ENCODE measurements at places on chromosomes 11 and 22. TPM values are rescaled to one million over a fixed set of nuclear protein-coding genes. Genes with fewer than 3 reads are reported as not detected.
A peak's percentile ranks its signal among the peaks of the same experiment; 100 is the strongest.

- H3K4me3 ChIP-seq = no peak overlapping the region
- no peak for DNase-seq
- peaks cover 3% of the 10 kb centered on the region for H3K27me3 ChIP-seq
- H3K27ac ChIP-seq = no peak overlapping the region
- H3K36me3 ChIP-seq = peaks cover 18% of the 10 kb centered on the region
These were observed 75.8 kb downstream of the CD44 start for GRCh38 chr11:35214792-35215193.

DNA sequence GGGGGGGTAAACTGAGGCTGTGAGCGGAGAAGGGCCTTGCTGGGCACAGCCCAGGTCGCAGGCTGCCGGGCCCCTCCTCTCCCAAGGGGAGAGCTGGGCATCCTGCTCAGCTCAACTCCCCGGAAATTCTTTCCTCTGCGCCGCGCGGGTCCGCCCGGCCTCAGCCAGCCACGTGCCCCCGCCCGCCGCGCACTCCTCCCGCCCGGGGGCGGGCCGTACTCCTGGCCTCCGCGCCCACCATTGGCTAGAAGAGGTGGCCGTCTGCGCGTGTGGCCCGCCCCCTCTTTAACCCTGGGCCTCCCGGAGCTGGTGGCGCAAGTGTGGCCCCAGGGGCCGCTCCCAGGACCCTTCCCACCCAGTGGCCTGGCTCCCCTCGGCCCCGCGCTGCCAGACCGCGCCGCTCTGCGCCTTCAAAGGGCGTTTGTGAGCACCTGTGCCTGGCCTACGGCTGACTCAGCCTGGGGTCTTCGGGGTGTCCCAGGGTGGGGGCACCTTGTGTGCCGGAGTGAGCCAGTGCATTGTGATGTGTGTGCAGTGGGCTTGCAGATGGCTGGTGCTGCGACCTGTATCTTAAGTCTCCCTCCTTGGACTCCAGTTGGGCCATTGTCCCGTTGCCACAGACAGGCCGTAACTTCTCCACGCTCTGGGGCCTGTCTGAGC, 2.0 kb downstream of the MRGPRF start:
- peak; percentile 50 for DNase-seq
- H3K36me3 ChIP-seq = no peaks in the 10 kb centered on the region
- no peak overlapping the region for H3K27ac ChIP-seq
- peaks cover 9% of the 10 kb centered on the region for H3K27me3 ChIP-seq
- H3K4me1 ChIP-seq = no peaks in the 10 kb centered on the region

DNA sequence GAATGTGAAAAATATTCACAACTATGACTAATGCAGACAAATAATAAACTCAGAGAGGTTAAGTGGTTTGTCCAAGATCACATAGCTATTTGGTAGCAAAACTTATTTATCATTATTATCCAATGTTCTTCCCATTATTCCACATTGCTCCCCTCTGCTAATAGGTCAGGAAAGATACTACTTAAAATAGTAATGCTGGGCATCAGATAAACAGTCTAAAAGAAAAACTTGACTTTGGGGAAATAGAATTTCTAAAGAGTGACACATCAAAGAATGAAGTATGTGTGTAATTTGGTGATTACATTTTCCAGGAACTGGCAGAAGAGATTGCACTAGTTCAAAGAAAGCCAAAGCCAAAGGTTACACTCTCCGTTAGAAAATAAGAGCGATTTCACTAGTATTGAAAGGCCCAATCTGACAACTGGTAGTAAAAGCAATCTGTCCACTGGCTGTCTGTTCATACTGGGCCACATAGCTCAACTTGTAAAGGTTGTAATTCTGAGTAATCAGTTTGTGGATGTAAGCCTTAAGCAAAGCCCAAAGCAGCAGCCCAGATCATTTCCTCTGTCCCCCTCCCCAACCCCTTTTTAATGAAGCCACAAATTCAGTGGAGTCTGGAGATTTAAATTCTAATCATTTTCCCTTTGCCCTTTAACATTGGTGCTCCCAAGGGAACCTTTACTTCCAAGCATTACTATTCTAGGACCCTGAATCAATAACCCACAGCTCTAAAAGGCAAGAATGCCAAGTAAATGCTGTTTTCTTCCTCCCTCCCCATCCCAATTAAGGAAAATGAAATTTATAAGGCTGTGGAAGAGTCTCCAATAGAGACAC, 283.5 kb downstream of the TTC28 start:
- no peak overlapping the region for H3K27ac ChIP-seq
- peaks cover 7% of the 10 kb centered on the region for H3K4me1 ChIP-seq
- DNase-seq = no peak

Gene GPR83
- total RNA-seq = 0.31 TPM

DNA sequence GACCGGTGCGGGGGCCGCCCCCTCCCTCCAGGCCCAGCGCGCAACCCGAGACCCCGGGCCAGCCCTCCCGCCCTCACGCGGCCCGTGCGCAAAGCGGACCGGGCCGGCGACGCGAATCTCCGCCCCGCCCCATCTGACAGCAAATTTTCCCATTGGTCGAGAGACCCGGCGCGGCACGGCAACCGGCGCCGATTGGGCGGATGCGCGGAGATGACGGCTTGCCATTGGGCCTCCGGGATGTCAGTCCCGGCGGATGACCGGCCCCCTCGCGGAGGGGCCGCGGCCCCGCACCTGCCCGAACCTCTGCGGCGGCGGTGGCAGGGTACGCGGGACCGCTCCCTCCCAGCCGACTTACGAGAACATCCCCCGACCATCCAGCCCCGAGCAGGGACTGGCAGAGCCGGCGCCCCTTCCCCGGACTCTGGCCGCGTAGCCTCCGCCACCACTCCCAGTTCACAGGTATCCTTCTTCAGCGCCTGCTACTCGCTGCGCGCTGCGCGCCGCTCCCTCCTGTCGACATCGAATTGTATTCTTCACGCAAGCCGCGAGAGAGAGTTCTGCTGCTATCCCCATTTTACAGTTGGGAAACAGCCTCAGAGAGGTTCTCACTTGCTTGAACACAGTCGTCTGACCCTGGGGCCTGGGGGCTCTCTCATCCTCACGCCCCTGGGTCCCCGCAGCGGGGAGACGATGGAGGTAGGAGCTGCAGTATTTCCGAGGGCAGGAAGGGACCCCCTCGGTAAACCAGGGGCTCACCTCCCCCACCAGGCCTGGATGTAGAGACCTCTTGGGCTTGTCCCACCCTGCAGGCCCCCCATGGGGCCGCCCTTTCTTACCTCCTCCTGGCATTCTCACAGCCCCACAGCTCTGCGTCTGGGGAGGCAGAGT, at the start of gene ARVCF:
ARVCF (minus strand) TSS at position 90 of the 888 bp plus-strand sequence. CDS start 26,029 bp downstream, outside the sequence.
- H3K27me3 ChIP-seq = peaks cover 17% of the 10 kb centered on the region
- H3K4me3 ChIP-seq = peak within 1 kb of the TSS; percentile 89
- no peaks in the 10 kb centered on the region for H3K36me3 ChIP-seq
- no peak within 1 kb of the TSS for H3K27ac ChIP-seq

GRCh38 chr11:87961606-87962005, 213.6 kb downstream of the RAB38 start:
- H3K27me3 ChIP-seq = peaks cover 2% of the 10 kb centered on the region
- H3K36me3 ChIP-seq = no peaks in the 10 kb centered on the region
- no peak overlapping the region for H3K4me3 ChIP-seq
- DNase-seq = no peak
- no peak overlapping the region for H3K27ac ChIP-seq

DNA sequence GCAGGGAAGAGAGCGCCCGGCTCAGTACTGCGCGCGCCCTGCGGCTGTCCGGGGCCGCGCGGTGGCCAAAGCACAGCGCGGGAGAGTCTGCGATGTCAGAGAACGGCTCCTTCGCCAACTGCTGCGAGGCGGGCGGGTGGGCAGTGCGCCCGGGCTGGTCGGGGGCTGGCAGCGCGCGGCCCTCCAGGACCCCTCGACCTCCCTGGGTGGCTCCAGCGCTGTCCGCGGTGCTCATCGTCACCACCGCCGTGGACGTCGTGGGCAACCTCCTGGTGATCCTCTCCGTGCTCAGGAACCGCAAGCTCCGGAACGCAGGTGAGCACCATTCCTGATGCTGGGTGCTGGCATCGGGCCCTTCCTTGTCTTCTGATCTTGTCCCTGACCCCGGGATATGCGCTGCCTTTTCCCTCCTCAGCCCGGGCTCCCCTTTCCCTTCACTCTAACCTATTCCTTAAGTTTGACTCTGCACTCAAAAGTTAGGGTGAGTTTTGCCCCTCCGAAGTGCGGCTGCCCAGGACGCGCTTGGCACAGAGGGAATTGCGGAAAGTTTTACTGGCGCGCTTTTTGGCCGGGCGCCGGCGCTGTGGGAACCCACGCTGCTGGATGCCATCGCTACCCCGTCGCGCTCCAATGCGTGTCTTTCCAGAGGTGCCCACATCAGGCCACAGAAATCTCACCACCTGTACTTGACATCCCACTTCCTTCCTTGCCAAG, at the start of gene MTNR1B:
MTNR1B (plus strand) TSS at position 18 of the 714 bp plus-strand sequence; CDS start at position 93, 75 bp downstream.
- peaks cover 29% of the 10 kb centered on the region for H3K27me3 ChIP-seq
- peaks cover 5% of the 10 kb centered on the region for H3K4me1 ChIP-seq
- H3K27ac ChIP-seq = no peak within 1 kb of the TSS
- H3K4me3 ChIP-seq = peak within 1 kb of the TSS; percentile 70
- peak; percentile 8 for DNase-seq

DNA sequence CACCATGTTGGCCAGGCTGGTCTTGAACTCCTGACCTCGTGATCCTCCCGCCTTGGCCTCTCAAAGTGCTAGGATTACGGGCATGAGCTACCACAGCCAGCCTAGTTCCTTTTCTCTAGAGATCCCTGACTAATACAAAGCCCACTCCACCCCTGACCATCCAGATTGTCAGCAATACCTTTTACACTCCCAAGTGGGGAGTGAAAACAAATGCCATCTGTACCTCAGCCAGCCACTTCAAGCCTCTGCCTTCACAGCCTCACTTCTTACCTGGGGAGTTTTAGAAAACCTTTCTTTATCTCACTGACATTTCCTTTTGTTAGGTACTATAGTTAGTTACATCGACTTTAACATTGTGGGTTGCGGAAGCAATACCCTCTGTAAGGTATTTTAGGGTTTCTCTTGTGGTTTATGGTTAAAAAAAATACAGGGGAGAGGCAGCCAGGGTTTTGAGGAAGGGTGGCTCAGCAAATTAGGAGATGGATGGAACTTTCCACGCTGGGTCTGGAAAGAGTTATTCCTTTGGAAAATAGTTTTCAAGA, 8.9 kb downstream of the TOM1 start:
- DNase-seq = peak; percentile 0
- H3K27me3 ChIP-seq = peaks cover 4% of the 10 kb centered on the region
- peaks cover 29% of the 10 kb centered on the region for H3K4me1 ChIP-seq
- no peaks in the 10 kb centered on the region for H3K36me3 ChIP-seq
- H3K4me3 ChIP-seq = no peak overlapping the region

GRCh38 chr11:123382555-123383074, 47.5 kb upstream of the GRAMD1B start:
- no peak overlapping the region for H3K4me3 ChIP-seq
- no peaks in the 10 kb centered on the region for H3K36me3 ChIP-seq
- H3K4me1 ChIP-seq = no peaks in the 10 kb centered on the region
- peaks cover 4% of the 10 kb centered on the region for H3K27me3 ChIP-seq

DNA sequence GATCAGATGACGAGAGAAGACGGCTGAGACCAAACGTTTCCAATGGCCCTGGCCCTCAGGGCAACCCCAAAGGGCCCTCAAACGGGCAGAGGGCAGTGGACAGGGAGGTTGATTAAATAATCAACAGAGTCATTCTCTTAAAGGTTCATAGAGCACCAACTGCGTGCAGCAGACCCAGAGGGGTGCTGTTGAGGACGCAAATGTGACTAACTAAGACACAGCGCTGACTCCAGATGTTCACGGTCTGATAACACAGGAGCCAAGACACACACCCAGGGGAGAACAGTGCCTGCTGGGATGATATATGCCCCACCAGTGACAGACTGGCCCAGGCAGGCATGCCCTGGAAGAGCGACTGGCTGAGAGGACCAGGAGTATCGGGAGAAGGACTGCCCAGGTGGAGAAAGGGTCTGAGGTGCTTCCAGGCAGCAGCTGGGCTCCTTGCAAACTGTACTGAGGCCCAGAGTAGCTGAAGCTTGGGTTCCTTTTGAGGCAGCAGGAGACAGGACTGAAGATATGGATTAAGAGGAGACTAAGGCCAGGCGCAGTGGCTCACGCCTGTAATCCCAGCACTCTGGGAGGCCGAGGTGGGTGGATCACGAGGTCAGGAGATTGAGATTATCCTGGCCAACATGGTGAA, 7.7 kb downstream of the VWCE start:
- H3K4me1 ChIP-seq = peaks cover 13% of the 10 kb centered on the region
- H3K27me3 ChIP-seq = peaks cover 9% of the 10 kb centered on the region
- peak overlapping the region; percentile 74 for H3K27ac ChIP-seq
- peak overlapping the region; percentile 44 for H3K4me3 ChIP-seq
- no peak for DNase-seq

DNA sequence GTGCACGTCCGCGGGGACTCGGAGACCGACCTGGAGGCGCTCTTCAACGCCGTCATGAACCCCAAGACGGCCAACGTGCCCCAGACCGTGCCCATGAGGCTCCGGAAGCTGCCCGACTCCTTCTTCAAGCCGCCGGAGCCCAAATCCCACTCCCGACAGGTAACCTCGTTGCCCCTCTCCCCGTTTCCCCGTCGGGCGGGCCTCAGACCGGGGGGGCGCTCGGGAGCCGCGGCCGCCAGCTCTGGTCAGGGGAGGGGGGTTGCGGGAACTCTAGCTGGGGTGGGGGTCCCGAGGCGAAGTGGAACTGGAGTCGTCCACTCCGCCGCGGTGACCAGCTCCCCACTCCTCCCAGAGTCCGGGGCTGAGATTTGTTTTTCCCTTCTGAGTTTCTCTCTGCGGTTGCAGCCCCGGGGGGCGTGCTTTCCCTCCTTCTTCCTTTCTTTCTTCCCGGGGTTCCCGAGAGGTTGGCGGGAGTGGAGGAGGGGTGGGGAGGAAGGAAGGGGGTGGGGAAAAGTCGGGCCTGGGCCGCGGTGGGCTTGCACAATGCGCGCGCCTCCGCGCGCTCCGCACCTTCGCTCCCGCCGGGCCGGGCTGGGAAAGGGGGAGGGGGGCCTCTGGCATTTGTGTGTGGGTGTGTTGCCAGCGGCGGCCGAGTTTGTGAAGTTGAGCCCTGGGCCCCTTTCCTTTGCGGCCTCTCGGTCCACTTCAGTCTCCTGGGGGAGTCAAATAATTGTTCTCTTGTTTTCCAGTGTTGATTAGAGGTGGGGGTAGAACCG, 952 bp downstream of the YAP1 start:
- peaks cover 18% of the 10 kb centered on the region for H3K36me3 ChIP-seq
- H3K4me1 ChIP-seq = peaks cover 23% of the 10 kb centered on the region
- peak overlapping the region; percentile 97 for H3K4me3 ChIP-seq

Gene STK33
- 17.9 TPM for total RNA-seq

DNA sequence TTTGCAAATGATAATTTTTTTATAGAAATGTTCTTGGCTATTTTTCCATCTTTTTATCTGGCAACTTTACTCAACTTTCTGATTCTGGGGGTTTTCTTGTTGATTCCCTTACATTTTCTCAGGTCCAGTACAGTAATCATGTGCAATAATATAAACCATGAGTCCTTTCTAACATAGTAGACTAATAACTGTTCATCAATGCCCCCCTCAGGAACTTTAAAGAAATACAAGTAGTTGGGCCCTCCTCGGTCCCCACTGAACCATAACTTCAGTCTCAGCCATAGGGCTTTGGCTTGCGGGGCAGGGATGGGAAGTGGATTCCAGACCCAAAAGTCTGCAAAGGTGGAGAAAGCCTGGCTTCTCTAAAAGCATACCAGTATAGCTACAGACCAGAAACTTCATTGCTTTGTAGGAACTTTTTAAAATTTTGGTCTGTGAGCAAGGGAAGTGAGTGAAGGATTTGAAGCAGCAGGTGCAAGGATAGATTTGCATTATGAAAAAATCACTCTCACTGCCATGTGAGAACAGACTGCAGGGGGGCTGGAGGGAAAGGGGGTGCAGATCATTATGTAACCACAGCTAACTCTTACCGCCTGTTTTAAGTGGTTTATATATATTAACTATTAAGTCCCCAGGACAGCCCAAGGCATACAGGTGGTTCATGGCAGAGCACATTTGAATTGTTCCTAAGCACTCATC, 10.4 kb upstream of the TUB start:
- H3K36me3 ChIP-seq = no peaks in the 10 kb centered on the region
- no peak for DNase-seq
- no peaks in the 10 kb centered on the region for H3K4me1 ChIP-seq
- H3K27me3 ChIP-seq = peaks cover 5% of the 10 kb centered on the region

Gene SLN
- total RNA-seq = not detected

All from endothelial cell (in vitro differentiated cells).